ENCODE measurements at places on chromosomes 7 and 10.

DNA sequence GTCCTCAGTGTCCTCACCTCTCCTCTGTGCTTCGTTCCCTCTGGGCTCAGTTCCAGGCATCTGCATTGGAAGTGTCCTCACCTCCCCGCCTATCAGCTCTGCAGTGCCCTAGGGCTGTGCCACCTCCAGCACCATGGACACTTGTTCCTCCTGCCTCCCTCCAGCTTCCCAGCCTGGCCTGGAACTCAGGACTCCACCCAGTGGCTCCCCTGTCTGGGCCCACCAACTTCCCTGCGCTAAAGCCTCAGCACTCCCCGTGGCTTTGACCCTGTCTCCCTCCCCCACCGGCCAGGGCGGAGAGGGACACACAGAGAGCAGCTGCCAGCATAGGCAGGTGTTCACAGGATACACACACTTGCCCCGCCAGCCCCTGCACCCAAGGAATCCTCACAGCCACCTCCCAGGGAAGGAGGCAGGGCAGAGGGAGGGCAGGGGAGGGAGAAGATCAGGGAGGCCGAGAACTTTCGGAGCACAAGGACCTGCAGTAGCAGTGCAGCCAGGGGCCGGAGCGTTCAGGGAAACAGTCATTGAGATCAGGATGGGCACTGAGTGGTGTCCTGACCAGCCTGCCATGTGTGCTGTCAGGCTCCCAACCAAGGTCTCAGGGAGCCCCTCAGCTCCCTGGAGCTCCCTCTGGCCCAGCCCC is 31.3 kb downstream of the ANXA8 start:
- no peak for DNase-seq

DNA sequence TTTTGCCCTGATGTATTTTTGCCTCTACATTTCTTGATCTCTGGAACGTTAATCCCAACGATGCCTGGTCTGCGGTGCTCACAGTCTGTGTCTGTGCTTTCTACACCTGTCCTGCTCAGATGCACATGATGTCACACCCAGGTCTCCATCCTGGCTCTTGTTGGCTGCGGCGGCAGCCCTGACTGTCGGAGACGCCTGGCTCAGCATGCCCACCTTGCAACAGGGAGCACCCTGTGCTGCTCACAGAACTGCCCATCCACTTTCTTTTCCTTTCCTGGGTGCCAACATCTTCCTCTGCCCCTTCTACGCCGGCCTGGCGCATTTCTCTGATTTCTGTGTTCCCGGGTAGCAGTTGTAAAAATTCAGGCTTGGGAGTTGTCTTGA is 106.2 kb downstream of the CUX1 start:
- DNase-seq = no peak

DNA sequence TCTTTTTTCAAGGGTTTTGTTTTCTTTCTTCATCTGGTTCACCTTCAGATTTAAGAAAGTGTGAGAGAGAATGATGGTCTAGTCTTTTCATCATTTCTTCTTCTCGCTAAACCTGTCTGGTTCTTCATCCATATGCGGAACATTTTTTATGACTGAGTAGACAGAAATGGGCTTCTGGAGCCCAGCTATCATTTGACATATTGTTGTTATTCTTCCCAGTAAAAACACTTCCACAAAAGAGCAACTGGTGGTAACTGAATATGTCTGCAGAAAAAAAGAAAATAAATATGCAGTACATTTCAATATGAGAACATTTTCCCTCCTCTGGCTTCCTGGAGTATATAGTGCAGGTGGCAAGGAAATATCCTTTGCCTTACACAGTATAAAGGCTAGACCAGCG is 209.5 kb downstream of the JCAD start:
- DNase-seq = no peak

DNA sequence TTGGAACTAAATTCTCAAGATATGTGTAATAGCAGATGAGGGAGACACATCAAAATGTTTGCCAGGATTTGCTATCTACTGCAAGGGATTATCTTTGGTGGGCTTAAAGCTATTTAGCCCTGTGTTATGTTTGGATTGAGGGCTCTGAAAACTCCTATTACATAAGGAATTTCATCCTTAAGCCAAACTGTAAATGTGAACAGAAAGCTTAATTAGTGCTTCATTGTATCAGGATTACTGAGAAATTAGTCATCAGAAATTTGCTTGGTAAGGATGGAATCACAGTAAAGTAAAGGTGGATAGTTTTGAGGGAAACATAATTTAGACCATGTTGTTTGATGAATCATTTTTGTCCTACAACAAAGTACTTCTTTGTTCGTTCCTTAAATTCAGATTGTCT is 8.3 kb downstream of the ANKRD7 start:
- no peak for DNase-seq

DNA sequence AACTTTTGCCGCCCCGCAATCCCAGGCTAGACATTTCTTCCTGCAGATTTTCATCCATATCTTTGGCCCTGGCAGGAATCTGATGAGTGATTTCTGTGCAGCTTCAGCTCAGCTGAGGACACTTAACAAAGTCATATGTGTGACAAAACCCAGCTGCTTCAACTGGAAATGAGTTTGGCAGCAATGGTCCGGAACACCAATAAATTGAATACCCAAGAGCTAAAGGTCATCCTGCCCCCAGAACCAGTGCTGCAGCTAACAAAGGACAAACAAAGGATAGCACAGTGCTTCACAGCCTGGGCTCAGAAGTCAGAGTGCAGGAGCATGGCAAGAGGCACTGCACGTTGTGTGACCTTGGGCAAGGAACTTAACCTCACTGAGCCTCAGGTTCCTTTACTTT is 40.0 kb upstream of the TRIL start:
- no peak for DNase-seq

DNA sequence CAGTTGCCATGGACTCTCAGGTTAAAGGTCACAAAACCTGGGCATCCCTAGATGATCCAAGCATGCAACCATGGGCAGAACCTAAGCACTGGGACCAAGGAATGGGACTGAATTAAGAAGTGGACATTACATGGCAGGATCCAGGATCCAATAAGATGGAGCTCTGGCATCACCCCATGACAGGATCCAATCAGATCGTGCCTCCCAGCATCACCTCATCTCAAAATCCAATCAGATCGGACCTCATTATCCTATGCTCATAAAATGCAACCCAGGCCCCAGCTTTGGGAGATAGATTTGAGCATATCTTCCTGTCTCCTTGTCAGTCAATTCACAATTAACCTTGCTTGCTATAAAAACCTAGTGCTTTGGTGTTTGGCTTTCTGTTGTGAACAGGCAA is 616.1 kb downstream of the PARD3 start:
- no peak for DNase-seq

- DNase-seq = peak; percentile 29
These were observed 44.0 kb downstream of the SLC18A2 start for GRCh38 chr10:117284716-117285494.

GRCh38 chr10:91226093-91226492 is 5.6 kb downstream of the PCGF5 start:
- peak; percentile 18 for DNase-seq

DNA sequence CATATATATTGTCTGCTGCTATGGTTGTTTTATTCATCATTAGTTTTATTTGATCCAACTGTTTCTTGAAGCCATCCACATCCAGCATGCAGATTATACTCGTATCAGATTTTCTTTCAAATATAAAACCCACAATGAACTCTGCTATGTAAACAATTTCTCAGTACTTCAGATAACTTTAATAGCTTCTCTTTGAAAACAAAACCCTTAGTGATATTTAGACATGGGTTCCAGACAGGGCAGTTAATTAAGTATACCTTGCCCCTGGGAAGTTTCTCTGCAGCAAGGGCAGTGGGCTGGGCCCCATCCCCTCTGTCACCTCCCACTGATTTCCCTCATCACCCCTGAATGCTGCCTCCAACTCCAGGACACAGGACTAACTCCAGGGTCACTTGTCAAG is 104.3 kb downstream of the GFRA1 start:
- no peak for DNase-seq

DNA sequence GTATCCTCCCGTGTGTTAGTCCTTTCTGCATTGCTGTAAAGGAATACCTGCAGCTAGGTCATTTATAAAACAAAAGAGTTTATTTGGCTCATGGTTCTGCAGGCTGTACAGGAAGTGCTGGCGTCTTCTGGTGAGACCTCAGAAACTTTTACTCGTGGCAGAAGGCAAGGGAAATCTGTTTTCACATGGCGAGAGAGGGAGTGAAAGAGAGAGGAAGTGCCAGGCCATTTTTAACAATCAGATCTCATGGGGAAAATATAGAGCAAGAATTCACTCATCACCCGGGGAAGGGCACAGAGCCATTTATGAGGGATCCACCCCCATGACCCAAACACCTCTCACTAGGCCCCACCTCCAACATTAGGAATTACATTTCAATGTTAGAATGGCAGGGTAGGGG is 952.2 kb downstream of the CNTNAP2 start:
- no peak for DNase-seq

- DNase-seq = no peak
These were observed 150.9 kb upstream of the KAT6B start for GRCh38 chr10:74675484-74675883.

DNA sequence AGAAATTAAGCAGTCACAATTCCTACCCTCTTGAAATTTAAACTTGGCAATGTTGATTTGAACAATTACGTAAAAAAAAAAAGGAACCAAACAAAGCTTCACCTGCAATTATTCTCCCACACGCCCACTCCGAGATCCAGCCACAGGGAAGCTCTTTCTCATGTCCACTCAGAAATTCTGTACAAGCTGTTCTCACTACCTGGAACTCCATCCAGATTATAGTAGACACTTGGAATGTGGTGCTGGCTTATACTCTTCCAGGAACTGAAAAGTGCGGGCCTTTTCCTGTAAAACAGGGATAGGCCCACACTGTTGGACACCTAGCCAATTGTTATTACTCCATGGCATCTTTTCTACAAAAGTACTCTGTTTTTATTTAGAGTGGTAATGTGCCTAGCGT is 20.3 kb upstream of the TOMM7 start:
- no peak for DNase-seq

DNA sequence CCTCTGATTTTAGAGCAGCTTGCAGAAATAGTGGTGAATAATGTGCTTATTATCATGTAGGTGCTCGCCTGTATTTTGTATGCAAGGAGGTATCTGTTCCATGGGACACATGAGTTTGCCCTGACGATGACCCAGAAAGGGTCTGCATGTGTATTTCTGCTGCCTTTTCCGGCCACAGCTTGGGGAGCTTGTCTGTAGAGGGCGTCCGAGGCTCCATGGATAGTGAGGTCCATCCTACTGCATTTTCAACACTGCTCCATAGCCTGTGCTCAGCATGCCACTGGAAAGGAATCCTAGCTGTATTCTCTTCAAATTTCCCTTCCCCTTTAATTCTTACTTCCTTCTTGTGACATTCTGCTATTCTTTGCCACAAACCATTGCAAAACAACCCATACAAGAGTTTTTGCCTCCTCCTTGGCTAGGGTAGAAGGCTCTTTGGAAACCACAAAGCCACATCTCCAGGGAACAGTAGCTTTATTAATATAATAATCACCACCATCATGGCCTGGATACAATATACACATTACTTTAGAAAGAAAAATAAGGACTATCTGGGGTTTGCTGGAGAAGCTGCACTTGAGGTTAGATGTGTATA is 127.7 kb downstream of the DYNC1I1 start:
- DNase-seq = peak; percentile 80

GRCh38 chr7:124130-124949 is 68.0 kb upstream of the FAM20C start:
- no peak for DNase-seq

DNA sequence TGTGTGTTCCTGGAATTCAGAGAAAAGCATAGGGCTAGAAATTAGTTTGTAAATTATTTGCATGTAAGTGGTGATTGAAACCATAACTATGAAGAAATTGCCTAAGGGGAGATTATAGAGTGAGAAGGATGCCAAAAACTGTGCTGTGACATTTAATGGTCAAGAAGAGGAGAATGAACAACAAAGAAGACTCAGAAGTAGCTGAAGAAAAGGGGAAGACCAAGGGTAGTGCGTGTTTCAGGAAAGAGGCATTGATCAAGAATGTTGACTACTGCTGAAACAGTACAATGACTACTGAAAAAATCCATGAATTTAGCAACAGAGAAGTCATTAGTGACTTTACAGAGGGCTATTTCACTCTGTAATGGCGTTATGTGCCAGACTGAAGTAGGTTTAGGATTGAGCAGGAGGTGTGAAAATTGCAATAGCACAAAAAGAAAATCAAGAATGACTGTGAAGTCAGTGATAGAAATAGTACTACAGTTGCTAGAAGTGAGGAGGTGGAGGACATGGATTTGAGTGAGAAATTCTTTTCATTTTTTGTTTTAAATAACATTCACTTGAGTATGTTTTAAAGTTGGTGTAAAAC is 28.9 kb upstream of the SAMD9L start:
- no peak for DNase-seq

GRCh38 chr10:15325243-15325943 is 45.7 kb downstream of the FAM171A1 start:
- DNase-seq = peak; percentile 43

DNA sequence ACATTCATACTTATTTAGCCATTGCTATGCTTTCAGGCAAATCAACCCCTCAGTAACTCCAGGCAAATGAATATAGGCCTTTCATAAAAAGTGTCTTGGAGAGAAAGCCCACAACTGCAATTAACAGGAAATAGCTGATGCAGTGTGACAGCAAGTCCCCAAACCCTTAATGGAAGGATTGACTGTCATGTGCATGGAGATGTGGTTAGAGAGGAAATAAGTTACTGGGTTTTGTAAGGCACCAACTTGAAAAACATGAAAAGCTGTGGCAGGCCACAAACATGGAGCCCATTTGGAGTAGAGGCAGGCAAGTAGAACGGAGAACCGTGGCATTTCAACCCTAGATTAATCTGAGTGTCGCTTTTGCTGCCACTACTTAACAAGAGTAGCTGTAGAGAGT is 549.4 kb upstream of the C7orf33 start:
- peak; percentile 22 for DNase-seq
